ENCODE measurements at places on chromosomes 2 and 18. TPM values are rescaled to one million over a fixed set of nuclear protein-coding genes. Genes with fewer than 3 reads are reported as not detected.

The SKOR2 gene
- total RNA-seq = not detected

GRCh38 chr2:147068071-147068470, 776.8 kb upstream of the ACVR2A start:
- no peak for DNase-seq
- no peak overlapping the region for H3K27ac ChIP-seq
- no peaks in the 10 kb centered on the region for H3K4me1 ChIP-seq
- H3K27me3 ChIP-seq = no peaks in the 10 kb centered on the region

- H3K4me3 ChIP-seq = no peak overlapping the region
- H3K27me3 ChIP-seq = no peaks in the 10 kb centered on the region
- peaks cover 3% of the 10 kb centered on the region for H3K4me1 ChIP-seq
- no peaks in the 10 kb centered on the region for H3K36me3 ChIP-seq
- no peak overlapping the region for H3K27ac ChIP-seq
Measured at GRCh38 chr18:76979111-76979751, 153.4 kb downstream of the MBP start.

GRCh38 chr2:52128081-52128480, 1096.1 kb upstream of the NRXN1 start:
- no peak overlapping the region for H3K4me3 ChIP-seq
- no peaks in the 10 kb centered on the region for H3K36me3 ChIP-seq
- no peaks in the 10 kb centered on the region for H3K4me1 ChIP-seq
- H3K27ac ChIP-seq = no peak overlapping the region
- H3K27me3 ChIP-seq = no peaks in the 10 kb centered on the region

GRCh38 chr2:176399074-176399598, 129.9 kb downstream of the MTX2 start:
- no peak overlapping the region for H3K4me3 ChIP-seq
- H3K27ac ChIP-seq = no peak overlapping the region
- no peaks in the 10 kb centered on the region for H3K36me3 ChIP-seq

DNA sequence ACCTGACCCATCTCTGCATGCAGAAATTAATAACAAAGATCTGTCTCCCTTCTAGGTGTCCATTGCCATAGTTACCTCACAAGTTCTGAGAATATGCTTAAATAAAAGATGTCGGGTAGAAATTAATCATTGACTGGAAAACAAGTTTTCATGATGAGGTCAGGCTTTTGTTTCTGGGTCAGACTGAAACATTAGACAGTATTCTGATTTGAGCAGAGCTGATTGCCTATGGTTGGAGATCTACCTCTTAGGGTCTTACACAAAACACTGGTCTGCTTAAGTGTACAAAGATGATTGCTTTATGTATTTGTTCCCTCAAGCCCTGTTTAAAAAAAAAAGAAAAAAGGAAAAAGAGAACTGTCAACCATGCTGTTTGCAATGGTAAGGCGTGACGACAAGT, 956.4 kb downstream of the CPS1 start:
- no peaks in the 10 kb centered on the region for H3K4me1 ChIP-seq
- no peak overlapping the region for H3K4me3 ChIP-seq
- DNase-seq = no peak

The CXCR1 gene
- not detected for total RNA-seq

- peak; percentile 11 for DNase-seq
- no peaks in the 10 kb centered on the region for H3K36me3 ChIP-seq
- H3K4me1 ChIP-seq = peaks cover 5% of the 10 kb centered on the region
- H3K27ac ChIP-seq = peak overlapping the region; percentile 78
- H3K27me3 ChIP-seq = no peaks in the 10 kb centered on the region
- peak overlapping the region; percentile 52 for H3K4me3 ChIP-seq
Measured at GRCh38 chr2:190318931-190319554, 583 bp downstream of the HIBCH start.

The PUS10 gene
- 6.7 TPM for total RNA-seq

The PAX8 gene
- 90.1 TPM for total RNA-seq

GRCh38 chr18:13397504-13398163, 179.1 kb downstream of the LDLRAD4 start:
- H3K27me3 ChIP-seq = no peaks in the 10 kb centered on the region
- H3K27ac ChIP-seq = no peak overlapping the region
- no peaks in the 10 kb centered on the region for H3K4me1 ChIP-seq
- no peak overlapping the region for H3K4me3 ChIP-seq
- DNase-seq = no peak
- H3K36me3 ChIP-seq = no peaks in the 10 kb centered on the region

GRCh38 chr2:108623616-108624015, 89.3 kb downstream of the LIMS1 start:
- H3K36me3 ChIP-seq = no peaks in the 10 kb centered on the region
- no peak overlapping the region for H3K27ac ChIP-seq
- H3K4me3 ChIP-seq = no peak overlapping the region
- peaks cover 9% of the 10 kb centered on the region for H3K4me1 ChIP-seq
- no peak for DNase-seq

DNA sequence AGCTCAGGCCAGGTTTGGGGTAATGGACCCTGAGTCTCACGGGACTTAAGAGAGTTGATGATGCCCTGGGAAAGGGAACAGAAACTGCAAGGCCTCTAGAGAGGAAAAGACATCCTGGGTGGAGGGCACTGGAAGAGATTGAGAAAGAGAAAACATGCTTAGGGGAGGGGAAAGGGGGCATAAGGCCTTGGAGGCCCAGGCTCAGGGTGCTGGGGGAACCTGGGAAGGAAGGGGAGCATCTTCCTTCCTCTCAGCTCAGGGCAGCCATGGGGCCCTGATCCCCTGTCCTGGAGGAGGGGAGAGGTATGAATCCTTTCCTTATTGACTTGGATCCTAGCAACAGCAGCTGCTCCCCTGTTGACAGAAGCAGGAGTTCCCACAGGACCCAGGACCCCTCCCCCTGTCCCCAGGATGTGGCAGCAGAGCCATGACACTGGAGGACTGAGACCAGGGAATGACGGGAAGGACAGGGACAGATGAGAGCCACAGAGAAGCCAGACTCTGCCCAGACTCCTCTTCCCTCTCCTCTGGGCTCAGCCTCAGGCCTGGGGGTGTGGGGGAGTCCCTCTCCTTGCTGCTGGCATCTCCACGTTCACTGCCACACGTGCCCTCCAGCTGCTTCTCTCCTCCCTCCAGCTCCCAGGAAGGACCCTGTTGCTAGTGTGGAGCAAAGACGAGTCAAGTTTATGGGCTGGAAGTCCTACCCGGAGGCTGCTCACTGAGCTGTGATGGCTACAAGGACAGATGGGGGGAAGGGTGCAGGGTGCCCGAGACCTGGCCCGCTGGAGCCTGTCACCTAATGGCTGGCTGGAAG, 815 bp downstream of the GPBAR1 start:
- no peaks in the 10 kb centered on the region for H3K27me3 ChIP-seq
- peak; percentile 38 for DNase-seq
- H3K4me3 ChIP-seq = no peak overlapping the region
- H3K4me1 ChIP-seq = peaks cover 22% of the 10 kb centered on the region
- peak overlapping the region; percentile 71 for H3K27ac ChIP-seq

The CHRND gene
- total RNA-seq = 0.28 TPM

DNA sequence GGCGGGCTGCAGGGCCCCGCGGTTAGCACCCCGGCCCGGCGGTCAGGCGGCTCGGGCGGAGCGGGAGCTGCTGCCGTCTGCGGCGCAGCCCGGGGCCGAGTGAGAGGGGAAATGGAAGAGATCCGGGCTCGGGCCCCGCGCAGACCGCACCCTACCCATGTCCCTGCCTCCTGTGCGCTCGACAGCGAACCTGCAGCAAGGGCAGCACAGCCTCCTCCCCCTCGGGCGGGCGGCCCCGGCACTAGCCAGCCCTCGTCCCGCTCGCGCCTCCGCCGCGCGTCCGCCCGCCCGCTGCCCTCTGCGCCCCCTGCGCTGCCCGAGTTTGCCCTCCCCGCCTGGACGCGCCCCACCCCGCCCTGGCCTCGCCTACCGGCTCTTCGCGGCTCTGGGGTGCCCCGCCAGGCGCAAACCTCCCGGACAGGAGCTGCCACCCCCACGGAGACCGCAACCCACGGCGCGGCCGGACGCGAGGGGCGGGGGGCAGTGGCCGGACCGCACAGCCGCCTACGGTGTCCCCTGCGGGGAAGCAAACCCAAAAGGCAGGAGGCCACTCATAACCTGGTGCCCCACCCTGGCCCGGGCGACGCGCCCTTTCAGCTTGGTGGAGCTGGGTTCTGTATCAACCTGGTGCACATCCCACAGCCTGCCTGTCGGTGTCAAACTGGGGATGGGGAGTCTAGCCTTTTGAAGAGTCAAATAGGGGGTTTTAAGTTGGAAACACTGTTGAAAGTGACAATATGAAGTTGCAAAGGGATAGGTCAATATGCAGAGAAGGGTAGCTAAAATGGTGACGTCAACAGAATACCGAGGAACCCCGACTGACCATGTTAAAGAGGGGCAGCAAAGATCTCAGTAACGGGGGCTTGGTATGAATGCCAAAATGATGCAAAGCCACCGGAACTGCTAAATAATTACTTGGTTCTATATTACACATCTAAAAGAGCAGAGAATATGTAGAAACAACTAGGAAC, at the start of gene IHH:
Gene IHH (minus strand): TSS at position 101 of the 971 bp plus-strand sequence. CDS start 454 bp downstream, outside the sequence.
- H3K36me3 ChIP-seq = no peaks in the 10 kb centered on the region
- H3K27me3 ChIP-seq = peaks cover 3% of the 10 kb centered on the region
- no peak for DNase-seq
- H3K4me3 ChIP-seq = peak within 1 kb of the TSS; percentile 32
- H3K27ac ChIP-seq = no peak within 1 kb of the TSS

The LIPT1 gene
- total RNA-seq = 11.1 TPM

The ERBB4 gene
- 8.2 TPM for total RNA-seq

- no peak overlapping the region for H3K4me3 ChIP-seq
- no peak overlapping the region for H3K27ac ChIP-seq
- peak; percentile 62 for DNase-seq
- no peaks in the 10 kb centered on the region for H3K36me3 ChIP-seq
Measured at GRCh38 chr2:226660526-226660925, 139.1 kb downstream of the IRS1 start.

The ANTXR1 gene
- 152 TPM for total RNA-seq

GRCh38 chr2:102698369-102699111, 63.3 kb upstream of the TMEM182 start:
- H3K27ac ChIP-seq = no peak overlapping the region
- no peaks in the 10 kb centered on the region for H3K27me3 ChIP-seq
- no peaks in the 10 kb centered on the region for H3K36me3 ChIP-seq
- no peaks in the 10 kb centered on the region for H3K4me1 ChIP-seq
- DNase-seq = no peak

DNA sequence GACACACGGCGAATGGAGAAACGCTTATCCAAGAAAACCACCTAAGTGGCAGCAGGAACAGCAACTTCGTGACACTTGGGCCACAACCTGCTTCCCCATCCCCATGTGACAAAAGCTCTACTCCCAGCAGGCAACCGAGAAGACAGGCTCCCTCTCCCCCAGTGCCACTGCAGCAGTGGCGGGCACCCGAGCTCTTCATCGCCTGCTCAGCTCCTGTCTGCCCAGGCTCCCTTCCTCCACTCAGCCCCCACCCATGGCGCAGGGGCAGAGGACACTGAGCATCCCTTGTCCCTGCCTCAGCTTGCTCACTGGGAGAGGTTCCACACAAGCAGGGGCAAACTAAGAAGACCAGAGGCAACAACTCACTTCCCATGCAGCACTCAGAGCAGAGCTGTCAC, 22.9 kb downstream of the SLC66A2 start:
- peak; percentile 8 for DNase-seq
- peaks cover 13% of the 10 kb centered on the region for H3K4me1 ChIP-seq
- H3K27me3 ChIP-seq = no peaks in the 10 kb centered on the region
- no peak overlapping the region for H3K4me3 ChIP-seq
- no peak overlapping the region for H3K27ac ChIP-seq
- no peaks in the 10 kb centered on the region for H3K36me3 ChIP-seq

The COL6A3 gene
- total RNA-seq = 444 TPM

GRCh38 chr2:240789051-240789453, 31.0 kb downstream of the KIF1A start:
- H3K27ac ChIP-seq = no peak overlapping the region
- no peaks in the 10 kb centered on the region for H3K27me3 ChIP-seq
- H3K4me1 ChIP-seq = no peaks in the 10 kb centered on the region
- DNase-seq = peak; percentile 12
- no peaks in the 10 kb centered on the region for H3K36me3 ChIP-seq

- H3K27me3 ChIP-seq = no peaks in the 10 kb centered on the region
- no peaks in the 10 kb centered on the region for H3K36me3 ChIP-seq
Measured at GRCh38 chr2:69836316-69836715, 6.9 kb downstream of the GMCL1 start.

GRCh38 chr2:155062922-155063258, 364.4 kb downstream of the KCNJ3 start:
- H3K36me3 ChIP-seq = no peaks in the 10 kb centered on the region
- H3K27me3 ChIP-seq = no peaks in the 10 kb centered on the region
- H3K27ac ChIP-seq = no peak overlapping the region
- no peaks in the 10 kb centered on the region for H3K4me1 ChIP-seq
- H3K4me3 ChIP-seq = no peak overlapping the region

DNA sequence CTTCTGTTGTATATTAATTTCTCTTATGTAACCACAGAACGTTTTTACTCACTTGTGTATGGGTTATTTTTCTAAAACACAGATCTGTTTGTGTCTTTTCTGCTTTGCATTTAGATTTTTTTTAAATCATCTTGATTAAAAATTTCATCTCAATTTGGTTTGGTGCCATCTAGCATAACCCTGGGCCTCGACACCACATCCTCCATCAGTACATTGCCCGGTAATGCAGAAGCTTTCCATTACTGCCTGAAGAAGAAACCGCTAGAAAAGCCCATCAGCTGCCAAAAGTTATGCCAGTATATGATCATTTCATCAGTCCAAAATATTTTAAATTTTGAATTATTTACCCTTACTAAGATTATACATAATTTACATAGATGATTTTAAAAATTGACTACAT, 26.2 kb downstream of the MAPRE2 start:
- DNase-seq = no peak
- no peaks in the 10 kb centered on the region for H3K36me3 ChIP-seq
- no peak overlapping the region for H3K4me3 ChIP-seq
- no peaks in the 10 kb centered on the region for H3K27me3 ChIP-seq

The TEKT4 gene
- total RNA-seq = 0.27 TPM

The SERPINB12 gene
- not detected for total RNA-seq

The ZNF519 gene
- total RNA-seq = 7.6 TPM

DNA sequence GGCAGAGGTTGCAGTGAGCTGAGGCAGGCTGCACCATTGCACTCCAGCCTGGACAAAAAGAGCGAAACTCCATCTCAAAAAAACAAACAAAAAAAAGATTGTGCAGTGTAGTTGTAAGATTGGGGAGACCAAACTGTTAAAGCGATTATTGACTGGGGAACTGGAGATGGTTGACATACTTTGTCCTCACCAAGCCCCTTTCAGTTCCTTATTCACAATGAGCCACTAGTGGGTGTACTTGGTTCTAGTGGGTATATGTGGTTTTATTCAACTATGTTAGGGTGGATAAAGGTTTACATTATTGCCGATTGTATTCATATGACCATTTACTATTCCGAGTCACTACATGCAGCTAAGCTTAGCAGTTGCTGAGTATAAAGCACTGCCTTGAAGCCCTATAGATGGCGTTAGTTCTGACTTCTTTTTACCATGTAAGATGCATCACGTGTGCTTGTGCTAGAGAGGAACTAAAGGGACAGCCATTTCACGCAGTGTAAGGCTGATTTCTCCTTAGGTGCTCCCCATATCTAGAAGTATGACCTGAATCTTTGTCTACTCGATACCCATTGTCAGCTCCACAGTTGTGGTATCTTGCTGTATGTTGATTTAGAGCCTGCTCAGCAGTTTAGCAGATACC, 12.1 kb downstream of the EIF4E2 start:
- no peak overlapping the region for H3K4me3 ChIP-seq
- DNase-seq = no peak
